Ureter (tissue), 1 donor: ENCODE measurements at places on chromosomes 2 and 18. TPM values are rescaled to one million over a fixed set of nuclear protein-coding genes. Genes with fewer than 3 reads are reported as not detected.

- no peak for DNase-seq
Observed at GRCh38 chr2:121735518-121736074, 1.1 kb downstream of the NIFK start.

The GRB14 gene
- total RNA-seq = 6.7 TPM

- DNase-seq = no peak
Observed at GRCh38 chr18:28875059-28875458, 698.1 kb upstream of the CDH2 start.

The SLC4A5 gene
- 7.2 TPM for total RNA-seq

The DSG3 gene
- 0.05 TPM for total RNA-seq

The ASB18 gene
- not detected for total RNA-seq

DNA sequence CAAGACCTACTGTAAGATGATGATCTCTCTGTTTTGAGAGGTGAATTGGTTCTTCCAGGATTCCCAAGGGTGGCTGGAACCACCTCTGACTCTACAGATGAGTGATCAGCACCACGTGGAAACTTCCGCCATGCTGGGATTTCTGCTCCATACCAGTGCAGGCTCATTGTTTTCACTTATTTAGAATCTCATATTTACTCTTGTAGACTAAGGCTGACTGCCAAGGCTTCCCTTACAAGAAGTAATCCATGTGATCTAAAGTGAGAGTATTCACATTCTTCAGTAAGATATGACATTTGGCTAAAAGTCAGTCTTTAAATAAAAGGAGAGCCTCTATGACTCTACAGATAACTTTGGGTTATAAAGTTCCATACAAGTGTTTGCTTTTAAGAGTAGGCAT is 322.9 kb upstream of the RAB12 start:
- DNase-seq = no peak

GRCh38 chr2:120469426-120469825 is 123.5 kb downstream of the INHBB start:
- no peak for DNase-seq

GRCh38 chr2:224400886-224401632 is 848 bp downstream of the FAM124B start:
- DNase-seq = no peak

- DNase-seq = no peak
Observed at GRCh38 chr2:99504844-99505584, 15.2 kb upstream of the REV1 start.

- no peak for DNase-seq
Observed at GRCh38 chr2:190922376-190922775, 41.8 kb downstream of the GLS start.

The ALPG gene
- total RNA-seq = not detected
